NCI-H524 (cell line): ENCODE measurements at places on chromosomes 1 and 21.

- no peak for DNase-seq
These were observed 183.3 kb upstream of the JUN start for GRCh38 chr1:58966917-58967740.

GRCh38 chr1:157540852-157541251 lies 11.5 kb downstream of the FCRL5 start:
- DNase-seq, result no peak

DNA sequence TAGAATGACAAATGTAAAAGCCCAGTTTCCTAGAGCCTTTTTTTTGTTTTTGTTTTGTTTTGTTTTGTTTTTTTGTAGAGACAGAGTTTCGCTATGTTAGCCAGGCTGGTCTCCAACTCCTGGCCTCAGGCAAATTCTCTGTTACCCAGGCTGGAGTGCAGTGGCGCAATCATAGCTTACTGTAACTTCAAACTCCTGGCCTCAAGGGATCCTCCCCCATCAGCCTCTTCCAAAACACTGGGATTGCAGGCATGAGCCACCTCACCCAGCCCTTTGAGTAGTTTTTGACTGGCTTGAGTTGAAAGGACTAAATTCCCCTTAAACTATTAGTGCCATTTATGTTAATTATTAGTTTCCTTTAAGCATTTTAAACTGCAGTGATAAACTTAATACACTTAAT lies 28.8 kb upstream of the ZBTB18 start:
- no peak for DNase-seq

- DNase-seq, result no peak
These were observed 1.5 kb downstream of the SCNN1D start for GRCh38 chr1:1281533-1282321.

DNA sequence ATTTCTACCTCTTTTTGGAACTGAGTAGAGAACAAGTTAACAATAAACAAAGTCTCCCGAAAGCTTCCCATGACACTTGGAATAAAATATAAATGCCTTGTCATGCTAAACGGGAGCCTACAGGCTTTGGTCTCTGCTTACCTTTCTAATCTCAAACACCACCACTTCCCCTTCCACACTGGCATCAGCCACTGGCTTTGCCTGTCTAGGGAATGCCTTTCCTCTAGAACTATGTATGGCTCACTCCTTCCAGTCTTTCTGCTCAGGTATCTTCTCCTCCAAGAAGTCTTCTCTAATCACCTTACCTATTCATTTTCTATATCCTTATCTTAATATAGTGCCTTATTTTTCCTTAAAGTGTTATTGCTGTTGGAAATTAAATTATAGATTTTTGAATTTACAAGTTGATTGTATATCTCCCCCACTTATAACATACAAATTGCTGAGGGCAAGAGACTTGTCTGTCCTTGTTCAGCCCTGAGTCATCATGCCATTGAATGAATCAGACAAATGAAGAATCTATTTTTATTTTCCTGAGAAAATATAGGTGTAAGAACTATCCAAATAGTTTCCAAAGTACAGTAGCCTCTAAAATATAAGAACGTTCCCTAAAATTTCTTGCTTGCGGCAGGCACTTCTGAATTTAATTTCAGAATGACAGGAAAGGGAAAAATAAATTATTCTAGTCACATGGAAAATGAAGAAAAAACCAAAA lies 119.2 kb downstream of the TM2D1 start:
- DNase-seq, result no peak

- no peak for DNase-seq
These were observed 176.4 kb upstream of the KAZN start for GRCh38 chr1:14421977-14422609.

- DNase-seq, result no peak
These were observed 7.5 kb upstream of the PARK7 start for GRCh38 chr1:7953850-7954609.
